Activated CD4-positive, CD25-positive, alpha-beta regulatory T cell (primary cell): ENCODE measurements at places on chromosomes 2 and 18.

GRCh38 chr2:121821476-121822158 is 66.2 kb downstream of the TSN start:
- no peak for DNase-seq

DNA sequence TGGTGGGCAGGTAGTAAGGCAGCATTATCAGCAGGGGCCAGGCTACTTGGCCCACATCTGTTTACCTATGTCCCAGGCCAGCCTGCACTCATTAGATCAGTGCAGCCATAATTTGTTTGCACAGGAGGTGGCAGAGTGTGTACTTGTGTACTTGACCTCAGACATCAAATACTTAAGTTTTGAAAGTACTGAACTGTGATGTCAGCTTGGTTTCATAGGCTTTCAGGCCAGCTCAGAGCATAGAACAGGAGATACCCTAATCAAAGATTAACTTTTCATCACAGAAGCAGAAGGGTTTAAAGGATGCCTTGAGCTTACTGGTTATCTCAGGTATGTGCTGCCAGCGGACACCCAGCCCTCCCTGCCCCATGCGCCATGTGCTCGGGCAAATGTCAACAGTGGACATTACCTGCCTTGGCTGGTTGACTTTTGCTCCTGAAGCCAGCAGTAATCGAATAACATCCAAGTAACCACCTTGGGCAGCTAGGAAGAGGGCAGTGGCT is 33.2 kb downstream of the ANKRD29 start:
- DNase-seq: no peak

GRCh38 chr2:26849056-26849999 is 1.4 kb downstream of the DPYSL5 start:
- no peak for DNase-seq

DNA sequence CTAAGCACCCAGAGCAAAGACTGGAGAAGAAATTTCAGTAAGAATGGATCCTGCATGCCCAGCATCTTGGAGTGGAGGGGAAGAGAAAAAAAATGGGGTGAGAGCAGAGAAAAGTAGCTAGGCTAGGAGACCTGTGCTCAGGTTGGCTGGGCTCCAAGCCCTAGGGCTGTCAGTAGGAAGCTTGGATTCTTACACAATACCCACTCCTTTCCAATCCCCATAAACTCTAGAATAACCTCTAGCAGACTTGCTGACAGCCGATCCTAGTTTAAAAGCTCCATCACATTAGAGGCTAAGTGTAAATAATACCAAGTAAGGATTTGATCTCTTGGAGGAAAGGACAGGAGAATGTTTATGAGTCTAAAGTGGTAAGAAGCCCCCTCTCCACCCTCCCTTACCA is 46.2 kb upstream of the NABP1 start:
- no peak for DNase-seq

DNA sequence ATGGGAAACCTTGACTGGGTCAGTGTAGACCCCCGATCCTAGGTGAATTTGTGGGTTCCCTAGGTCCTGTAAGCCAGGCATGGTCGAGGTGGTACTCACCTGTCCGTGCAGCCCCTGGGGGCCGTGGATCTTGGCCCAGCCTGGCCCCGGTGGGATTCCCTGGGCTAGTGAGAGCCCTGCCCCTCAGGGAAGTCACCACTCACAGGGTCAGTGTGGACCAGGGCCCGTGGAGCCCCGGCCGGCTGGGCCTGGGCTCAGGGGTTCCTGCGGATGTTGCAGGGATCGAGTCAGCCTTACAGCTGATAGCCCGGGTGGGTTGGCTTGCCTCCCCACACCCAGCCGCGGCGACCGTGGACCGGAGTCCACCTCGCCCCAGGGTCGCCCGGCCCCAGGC is 528 bp downstream of the ATG9A start:
- no peak for DNase-seq

- DNase-seq: no peak
These were observed 9.3 kb downstream of the OTX1 start for GRCh38 chr2:63059793-63060471.

DNA sequence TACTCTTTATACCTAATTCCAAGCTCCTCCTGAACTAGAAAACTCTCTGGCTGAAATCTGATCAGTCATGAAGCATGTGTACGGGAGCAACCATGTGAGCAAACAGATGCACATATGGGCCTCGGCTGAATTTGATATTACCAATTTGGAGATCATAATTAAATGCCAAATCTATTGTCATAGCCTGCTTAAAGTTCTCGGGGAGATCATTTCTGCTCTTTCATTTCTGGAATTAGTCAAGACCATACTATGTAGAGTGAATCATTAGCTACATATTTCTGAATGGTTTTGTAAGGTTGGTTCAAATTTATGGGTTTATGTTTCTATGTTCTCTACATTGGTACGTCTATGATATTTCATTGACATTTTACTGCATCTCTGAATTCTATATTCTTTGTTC is 205.5 kb downstream of the UBE2E3 start:
- no peak for DNase-seq

DNA sequence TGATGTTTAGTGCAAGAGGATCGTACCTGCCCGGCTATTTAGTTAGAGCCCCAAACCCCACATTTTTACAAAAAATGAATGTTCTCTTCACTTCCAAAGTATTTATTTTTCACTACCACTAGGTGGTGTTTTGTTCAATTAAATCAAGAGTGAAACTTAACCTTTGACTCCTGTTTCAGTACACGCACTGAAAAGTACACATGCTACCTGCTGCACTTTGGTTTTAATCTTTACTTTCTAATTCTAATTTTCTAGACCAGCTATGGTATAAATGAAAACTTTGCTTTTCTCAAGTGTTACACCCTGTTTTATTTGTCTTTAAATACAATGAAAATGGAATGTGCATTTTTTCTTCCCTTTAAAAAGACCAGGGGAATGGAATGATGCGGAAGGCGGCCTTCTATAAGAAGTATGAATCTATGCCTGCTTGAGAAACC is 31.4 kb upstream of the CHN1 start:
- no peak for DNase-seq

DNA sequence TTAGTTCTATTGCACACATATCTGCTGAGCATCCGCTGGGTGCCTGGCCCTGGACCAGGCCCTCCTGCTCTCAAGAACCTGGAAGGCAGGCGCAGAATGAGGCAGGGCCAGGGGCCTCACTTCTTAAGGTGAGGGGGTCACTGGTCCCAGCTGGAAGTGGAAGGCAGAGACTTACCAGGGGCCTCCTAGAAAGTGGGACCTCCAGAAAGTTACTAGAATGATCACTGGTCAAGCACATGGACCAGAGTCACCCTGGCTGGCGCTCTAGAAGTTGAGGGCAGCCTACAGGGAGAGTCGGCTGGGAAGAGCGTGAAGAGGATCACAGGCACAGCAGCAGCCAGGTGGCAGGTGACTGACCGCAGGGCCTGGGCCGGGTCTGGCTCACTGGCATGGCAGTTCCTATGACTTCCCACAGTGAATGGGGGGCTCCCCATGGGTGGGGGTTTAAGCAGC is 26.1 kb upstream of the MAL start:
- DNase-seq: no peak

GRCh38 chr18:76482971-76483691 is 11.9 kb downstream of the ZNF516 start:
- DNase-seq: no peak

DNA sequence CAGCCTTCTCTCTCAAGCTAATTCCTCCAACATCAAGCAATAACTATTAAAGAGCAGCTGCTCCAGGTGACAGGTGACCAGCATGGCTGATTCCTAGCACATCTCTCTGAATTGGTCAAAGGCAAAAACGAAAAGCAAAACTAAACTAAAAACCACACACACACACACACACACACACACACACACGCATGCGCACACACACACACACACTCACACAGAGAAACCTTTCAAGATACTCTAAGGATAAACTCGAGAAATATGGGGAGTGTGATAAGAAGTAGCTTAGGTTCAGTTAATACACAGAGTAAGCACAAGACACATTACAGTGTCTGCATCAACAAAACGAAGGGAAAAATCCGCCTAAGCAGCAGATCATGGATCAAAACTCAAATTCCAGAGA is 74.5 kb upstream of the FZD7 start:
- DNase-seq: no peak

DNA sequence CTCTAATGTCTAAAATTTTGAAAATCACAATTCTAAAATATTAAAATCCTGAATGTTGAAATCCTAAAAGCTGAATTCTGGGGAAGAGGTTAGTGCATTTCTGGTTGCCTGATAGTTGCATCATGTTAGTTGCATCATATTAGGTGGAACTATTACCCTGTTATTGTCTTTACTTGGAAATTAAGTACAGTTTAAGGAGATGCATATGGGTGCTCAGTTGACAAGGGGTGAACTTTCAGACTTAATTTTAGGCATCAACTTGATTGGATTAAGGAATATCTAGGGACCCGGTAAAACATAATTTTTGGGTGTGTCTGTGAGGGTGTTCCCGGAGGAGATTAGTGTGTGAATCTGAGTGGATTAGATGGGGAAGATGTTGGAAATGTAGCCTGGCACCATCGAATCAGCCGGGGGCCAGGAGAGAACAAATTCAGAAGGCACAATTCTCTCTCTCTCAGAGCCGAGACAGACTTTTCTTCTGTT is 409.8 kb downstream of the PLCL1 start:
- no peak for DNase-seq

DNA sequence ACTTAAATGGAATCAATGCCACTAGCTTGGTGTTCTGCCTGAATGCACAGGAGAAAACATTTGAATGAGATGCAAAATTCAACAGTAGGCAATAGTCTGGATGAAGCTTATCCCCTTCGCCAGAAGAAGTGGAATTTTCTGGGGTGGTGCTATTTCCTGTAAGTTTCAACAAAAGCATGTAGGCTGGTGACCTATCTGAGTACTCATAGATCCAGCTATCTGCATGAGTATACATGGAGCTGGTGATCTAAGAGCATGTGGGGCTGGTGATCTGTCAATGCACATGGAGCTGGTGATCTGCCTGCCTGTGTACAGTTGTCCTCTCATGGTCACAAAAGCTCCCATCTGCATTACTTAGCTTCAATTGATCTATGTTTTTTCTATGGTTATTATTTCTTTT is 71.2 kb downstream of the SLC9A4 start:
- no peak for DNase-seq

GRCh38 chr2:178163395-178163794 is 30.9 kb upstream of the OSBPL6 start:
- no peak for DNase-seq

- no peak for DNase-seq
These were observed 677.7 kb downstream of the DCDC2C start for GRCh38 chr2:4381049-4381448.

- DNase-seq: no peak
These were observed 287.7 kb downstream of the PTGR3 start for GRCh38 chr18:74921057-74921820.

GRCh38 chr2:38038682-38039081 is 37.3 kb downstream of the CYP1B1 start:
- DNase-seq: no peak

DNA sequence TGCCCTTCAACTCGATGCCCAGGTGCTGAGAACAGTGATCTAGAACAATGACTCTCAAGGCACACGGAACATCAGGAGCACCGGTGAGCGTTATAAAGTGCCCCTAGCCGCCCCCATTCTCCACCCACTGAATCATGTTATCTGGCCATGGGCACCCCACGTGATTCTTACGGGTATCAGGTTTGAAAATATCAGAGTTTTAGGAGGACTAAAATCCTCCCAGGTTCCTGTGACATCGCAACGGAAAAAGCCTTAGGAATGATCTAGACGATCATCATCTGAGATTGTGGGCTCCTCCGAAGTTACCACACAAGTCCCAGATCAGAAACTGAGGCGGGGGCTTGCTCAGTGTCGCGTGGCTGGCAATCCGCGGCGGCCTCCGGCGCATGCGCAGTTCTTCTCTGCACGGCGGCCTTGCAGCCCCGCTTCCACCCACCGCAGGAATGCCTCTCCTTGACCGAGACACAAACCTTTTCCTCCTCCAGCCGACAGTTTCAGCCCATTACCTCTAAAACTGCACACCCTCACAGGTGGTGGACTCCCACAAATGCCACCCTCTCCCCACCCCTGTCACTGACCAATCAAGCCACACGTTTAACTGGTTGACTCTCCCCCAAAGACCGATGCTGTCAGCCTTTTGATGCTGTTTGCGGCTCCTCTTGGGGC is 5.8 kb upstream of the MRPL33 start:
- DNase-seq: peak; percentile 7

DNA sequence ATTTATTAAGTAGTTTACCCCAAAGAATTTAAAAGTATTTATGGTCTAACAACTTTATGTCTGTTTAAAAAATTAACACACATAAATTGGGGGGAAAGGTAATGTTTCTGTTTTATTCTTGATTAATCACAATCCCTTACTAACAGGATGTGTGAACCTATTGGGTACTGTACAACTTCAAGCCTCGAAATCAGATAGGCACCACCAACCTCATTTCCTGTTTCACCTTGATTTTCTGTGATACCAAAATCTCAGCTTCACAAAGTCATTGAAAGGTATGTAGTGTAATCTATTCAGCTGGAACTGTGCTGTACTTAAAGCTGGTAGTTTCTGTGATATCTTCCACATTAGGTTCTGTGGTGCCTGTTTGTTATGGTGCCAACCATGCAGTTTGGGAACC is 4.0 kb downstream of the RNMT start:
- DNase-seq: no peak

DNA sequence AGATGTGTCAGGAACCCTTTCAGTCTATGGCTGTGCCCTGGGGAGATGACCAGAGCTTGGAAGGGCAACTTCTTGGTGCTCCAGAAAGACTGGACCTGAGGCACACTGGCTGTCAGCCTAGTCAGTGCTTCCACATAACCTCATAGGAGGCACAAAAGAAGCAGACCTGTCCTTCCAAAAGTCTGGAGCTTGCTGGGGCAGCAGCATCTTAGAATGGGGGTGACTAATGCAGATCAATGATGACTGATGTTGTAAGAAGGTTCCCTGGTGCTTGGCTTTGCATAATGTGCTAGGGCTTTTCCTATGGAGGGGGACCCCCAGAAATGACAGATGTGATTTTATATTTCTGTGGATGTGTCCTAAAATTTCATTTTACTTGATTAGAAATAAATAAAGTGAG is 255.7 kb upstream of the THUMPD2 start:
- no peak for DNase-seq

- no peak for DNase-seq
These were observed 36.5 kb downstream of the SEMA4F start for GRCh38 chr2:74690571-74690970.

GRCh38 chr2:76323381-76323780 is 612.7 kb upstream of the GCFC2 start:
- no peak for DNase-seq

- no peak for DNase-seq
These were observed 90.4 kb upstream of the KYNU start for GRCh38 chr2:142786918-142787702.

- DNase-seq: no peak
These were observed 6.0 kb upstream of the LIMS2 start for GRCh38 chr2:127681288-127681804.
